ENCODE measurements at places on chromosomes 16 and 17.

DNA sequence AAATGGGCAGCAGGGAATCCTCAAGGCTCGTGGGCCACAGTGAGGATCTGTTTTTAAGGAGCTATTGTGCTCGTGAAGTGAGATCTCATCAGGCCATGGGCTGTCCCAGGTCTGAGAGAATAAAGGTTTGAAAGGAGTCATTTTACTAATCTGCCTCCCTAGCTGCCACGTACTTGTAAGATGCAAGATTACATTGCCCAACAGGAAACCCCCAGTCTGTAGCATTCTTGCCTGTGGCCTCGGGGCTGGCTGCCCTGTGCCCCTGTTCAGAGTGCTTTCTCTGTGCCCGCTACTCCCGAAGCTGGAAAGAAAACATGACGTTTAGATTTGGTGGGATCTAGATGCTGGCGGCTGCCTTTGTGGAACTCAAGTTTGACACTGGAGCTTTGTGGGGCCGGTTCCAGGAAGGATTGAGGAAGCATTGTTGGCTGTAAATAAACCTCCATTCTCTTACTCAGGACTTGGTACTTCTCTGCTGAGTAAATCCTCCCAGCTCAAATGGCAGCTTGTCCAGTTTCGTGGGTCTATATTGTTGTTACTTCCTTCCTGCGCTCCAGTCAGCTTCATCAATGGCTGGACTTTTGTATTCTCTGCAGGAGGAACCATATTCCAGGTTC is 21.2 kb downstream of the SAP30BP start:
- DNase-seq, result no peak

GRCh38 chr16:85967111-85967510 is 68.1 kb downstream of the IRF8 start:
- no peak for DNase-seq

GRCh38 chr16:19375561-19376158 is 42.0 kb upstream of the TMC5 start:
- DNase-seq, result peak; percentile 42

DNA sequence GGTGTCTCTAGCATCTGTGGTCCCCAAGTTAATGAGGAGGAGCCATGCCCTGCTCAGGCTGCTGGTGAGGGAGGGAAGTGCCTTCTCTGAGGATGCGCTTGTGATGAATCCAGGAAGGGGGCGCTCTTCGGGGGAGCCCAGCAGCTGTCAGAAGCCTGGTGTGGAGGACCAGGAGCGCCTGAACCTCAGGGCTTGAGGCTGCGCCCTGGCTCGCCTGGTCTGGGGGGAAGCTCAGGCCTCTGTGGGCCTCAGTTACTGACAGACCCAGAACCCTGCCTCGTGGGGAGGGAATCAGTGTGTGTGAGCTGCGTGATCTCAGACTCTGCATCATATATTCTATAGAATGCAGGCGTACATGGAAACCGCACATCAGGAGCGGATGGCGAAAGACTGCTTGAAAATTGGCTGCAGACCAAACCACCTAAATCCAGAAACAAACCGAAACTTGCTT is 126.1 kb downstream of the SEC14L1 start:
- no peak for DNase-seq

DNA sequence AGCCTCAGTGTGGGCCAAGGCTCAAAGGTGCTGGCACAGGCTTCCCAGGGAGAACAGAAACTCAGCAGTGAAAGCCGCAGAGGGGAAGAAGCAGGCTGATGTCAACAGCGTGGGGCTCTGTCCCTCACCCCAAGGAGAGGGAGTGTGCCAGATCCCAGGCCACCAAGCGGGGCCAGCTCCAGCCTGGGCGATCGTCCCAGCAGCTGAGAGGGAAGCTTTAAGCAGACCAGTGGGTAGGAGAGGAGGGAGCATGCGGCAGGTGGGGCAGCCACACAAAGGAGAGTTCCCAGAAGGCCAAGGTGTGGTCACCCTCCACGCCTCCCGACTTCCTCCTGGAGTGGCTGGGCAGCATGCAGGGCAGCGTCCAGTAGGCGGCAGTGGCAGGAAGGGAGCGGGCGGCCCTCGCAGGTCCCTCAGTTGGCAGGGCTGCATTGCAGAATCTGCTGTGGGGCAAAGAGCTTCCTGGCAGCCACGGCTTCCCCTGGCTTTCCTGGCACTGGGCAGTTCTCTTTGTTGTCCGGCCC is 6.0 kb downstream of the SYNGR2 start:
- DNase-seq, result no peak
